GM03348 (cell line): ENCODE measurements at places on chromosomes 4 and X.

GRCh38 chr4:153258750-153259149 lies 54.5 kb downstream of the TRIM2 start:
- DNase-seq, result no peak

DNA sequence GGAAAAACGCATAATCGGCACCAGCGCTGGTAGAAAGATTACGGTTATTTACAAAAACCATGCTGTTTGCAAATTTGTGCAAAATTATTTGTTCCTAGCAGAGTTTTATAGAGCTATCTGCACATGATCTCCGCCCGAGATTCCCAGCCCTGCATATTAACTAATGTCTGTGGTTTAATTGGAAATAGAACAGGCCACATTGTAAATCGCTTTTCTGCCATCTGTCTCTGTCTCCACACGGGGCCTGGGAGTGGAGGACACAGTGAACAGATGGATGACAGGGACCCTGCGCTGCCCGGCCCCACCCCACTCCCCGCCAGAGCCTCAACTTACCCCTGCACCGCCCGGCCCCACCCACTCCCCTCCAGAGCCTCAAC lies 126.9 kb downstream of the FAM53A start:
- no peak for DNase-seq

DNA sequence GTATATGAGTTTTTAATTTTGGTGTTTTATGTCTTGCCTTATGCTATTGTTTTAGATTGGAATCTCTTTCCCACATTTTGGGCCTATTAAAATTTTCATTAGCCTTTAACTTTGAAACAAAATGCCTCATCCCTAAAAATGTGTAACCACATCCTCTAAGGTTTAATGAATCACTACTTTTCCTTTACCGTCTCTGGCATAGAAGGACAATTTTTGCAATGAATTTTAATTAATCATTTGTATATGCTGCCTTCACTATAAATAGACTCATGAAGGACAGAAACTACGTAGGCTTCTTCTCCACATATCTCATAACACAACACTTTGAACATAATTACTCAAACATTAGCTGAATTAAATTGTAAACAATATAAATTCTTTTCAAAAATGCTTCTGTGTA lies 421.5 kb downstream of the NLGN4X start:
- no peak for DNase-seq

- DNase-seq, result peak; percentile 87
These were observed 103.7 kb downstream of the SORCS2 start for GRCh38 chr4:7295911-7296660.

DNA sequence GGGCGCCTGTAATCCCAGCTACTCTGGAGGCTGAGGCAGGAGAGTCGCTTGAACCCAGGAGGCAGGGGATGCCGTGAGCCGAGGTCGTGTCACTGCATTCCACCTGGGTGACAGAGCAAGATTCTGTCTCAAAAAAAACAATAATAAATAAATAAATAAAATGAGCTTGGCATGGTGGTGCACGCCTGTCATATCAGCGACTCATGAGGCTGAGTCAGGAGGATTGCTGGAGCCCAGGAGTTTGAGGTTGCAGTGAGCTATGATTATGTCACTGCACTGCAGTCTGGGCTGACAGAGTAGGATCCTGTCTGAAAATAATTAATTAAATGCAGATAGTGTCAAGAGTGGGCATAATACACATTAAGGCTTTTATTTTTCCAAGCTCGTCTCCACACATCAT lies 77.5 kb downstream of the DHRSX start:
- no peak for DNase-seq

GRCh38 chr4:150078579-150079080 lies 385 bp downstream of the DCLK2 start:
- no peak for DNase-seq

GRCh38 chrX:155514225-155514624 lies 55.8 kb upstream of the F8A3 start:
- DNase-seq, result no peak

DNA sequence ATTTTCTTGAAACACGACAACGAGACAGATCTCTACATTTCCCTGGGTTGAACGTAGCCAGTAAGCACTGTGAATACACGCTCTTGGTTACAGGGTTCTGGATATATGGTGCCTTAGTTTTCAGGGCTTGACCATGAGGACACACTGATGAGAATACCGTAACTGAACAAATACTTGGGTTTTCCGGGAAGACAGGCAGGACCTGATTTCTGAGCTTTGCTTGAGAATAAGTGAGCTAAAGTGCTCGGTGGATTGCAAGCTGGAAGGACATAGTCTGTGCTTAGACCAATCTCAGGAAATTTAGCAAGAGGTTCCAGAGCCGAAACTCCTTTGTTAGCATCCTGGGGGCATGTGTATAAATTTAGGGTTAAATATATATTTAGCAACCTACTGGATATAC lies 876 bp upstream of the TACR3 start:
- DNase-seq, result no peak

- DNase-seq, result no peak
These were observed 2315.4 kb upstream of the AGA start for GRCh38 chr4:179757641-179758040.

- no peak for DNase-seq
These were observed 20.9 kb downstream of the TBC1D9 start for GRCh38 chr4:140735317-140735716.

- DNase-seq, result no peak
These were observed 47.7 kb upstream of the SYTL5 start for GRCh38 chrX:37958525-37959211.

DNA sequence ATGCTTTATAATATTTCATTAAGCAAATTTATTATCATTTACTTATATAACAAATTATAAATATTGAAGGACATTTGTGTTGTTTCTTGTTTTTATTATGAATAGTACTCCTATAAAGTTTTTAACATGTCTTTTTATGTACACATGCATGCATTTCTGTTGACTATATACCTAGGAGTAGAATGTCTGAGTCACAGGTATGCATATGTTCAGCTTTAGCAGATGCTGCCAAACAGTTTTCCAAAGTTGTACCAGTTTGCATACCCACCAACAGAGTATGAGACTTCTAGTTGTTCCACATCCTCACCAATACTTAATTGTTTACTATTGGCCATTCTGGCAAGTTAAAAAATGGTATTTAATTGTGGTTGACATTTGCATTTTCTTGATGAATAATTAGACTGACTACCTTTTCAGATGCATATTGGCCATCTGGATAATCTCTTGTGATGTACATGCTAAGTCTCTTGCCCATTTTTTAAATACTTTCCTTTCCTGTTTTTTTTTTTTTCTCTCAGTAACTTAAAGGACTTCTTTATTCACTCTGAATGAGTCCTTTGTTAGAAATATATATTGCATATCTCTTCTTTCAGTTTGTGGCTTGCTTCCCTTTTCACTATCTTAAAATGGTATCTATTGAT lies 132.2 kb upstream of the TRIM2 start:
- DNase-seq, result no peak

DNA sequence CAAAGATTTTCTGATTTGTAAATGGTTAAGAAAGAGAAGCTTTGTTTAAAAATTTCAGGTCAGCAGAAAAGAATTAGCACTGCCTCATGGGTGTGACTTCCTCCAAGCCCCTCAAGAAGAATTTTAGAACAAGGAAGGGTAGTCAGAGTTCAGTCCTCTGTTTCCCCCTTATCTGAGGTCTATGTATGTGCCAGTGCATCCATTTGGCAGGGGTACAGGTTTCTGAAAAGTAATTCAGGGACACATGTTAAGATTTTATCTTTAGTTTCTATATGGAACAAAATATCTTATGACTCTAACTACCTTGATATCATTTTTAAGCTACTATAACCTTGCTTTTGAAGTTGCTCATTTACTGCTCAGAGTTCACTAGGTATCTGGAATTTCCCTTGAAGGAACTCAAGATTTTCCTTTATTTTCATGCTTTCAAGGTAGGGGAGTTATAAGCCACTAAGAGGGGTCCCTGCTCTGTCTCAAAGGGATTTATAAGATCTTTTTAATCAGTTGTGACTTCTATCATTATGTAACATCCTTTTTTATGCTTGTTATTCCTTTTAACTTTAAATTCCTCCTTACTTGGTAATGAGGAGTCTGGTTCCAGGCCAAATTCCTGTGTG lies 24.4 kb upstream of the PLK4 start:
- no peak for DNase-seq

DNA sequence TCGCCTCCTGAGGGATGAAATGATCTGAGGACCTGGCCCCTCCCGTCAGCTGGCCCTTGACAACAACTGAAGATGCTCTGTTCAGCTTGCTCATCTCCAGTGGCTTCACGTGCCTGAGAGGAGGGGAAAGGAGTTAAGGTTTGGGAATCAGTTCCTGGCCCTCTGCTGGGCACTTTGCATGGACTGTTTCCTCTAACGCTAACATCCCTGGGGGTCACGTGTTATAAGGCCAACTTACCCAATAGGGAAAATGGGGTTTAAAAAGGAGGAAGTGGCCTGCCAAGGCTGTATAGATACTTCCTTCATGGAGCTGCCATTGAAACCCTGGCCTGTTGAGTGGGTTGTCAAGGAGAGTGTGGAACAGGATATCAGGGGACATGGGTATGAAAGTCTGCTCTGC lies 65.6 kb downstream of the OR13H1 start:
- no peak for DNase-seq

DNA sequence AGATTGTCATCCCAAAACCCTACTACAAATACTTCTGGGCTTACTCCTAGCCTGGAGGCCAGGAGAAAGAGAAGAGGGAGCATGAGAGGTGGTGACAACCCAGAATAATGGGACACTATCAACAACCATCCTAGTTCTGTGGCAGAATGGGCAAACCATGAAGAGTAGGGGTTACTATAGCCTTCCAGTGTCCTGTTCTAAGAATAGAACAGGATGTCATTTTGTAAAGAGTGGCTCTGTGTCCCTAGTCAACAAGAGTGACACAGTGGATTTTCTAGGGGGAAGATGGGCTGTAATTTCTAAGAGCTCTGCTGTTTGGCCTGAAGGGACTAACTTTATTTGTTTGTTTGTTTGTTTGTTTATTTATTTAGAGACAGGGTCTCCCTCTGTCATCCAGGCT lies 136.0 kb downstream of the PLS3 start:
- no peak for DNase-seq

DNA sequence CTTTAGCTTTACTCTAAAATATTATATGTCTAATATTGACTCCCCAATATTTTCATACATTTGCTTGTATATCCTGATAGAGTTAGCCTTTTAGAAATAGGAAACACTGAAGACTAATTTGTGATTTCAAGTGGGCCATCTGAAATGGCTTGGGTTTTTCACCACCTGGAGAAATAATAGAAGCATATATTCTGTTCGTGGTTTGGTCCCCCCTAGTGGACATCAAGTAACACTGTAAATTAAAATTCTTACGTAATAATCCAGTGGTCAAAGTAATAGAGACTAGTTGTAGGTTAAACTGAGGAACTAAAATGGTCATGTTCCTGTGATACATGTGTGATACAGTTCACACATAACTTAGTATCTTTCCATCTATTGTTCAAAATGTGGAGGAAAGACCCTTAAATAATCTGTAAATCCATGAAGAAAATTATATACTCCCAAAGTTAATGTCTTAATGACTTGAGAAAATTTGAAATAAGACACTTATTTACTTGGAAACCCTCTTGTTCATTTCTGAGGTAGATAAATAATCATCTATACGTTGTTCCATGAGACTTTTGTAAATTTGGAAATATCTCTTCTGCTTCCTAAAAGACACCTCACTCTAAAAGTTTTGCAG lies 79.8 kb upstream of the SMARCAD1 start:
- peak; percentile 50 for DNase-seq

DNA sequence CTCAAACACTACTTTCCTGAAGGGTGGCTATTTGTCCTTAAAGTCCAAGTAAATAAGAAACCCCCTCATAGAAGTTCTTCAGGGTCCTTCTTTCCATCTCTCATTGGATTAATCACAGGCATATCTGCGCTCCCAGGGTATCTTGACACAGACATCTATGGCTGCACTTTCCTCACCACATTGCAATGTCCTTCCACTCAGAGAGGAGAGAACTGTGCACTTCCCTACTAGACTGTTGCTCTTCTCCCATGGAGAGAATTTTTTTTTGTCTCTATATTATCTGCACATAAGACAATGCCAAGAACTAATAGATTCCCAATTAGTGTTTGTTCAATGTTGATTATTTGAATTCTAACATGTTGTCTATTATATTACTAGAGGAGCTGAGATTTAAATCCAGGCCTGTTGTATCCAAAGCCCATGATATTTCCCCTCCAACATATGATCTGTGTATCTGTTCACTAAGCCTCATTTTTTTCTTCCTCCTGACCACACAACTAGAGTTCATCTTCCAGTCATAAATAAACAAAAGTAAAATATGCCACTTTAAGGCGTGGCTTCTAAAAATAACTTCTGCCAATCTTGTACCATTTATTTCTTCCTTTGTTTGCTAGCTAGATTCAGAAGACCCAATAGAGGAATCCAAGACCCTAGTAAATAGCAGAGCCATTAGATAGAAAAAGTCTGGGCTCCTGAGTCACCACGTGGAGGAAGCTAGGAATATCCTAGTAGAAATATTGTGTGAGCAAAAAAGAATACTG lies 61.5 kb upstream of the FAM241A start:
- DNase-seq, result no peak

- DNase-seq, result no peak
These were observed 1494.9 kb upstream of the AGA start for GRCh38 chr4:178937130-178937529.

- DNase-seq, result no peak
These were observed 291.3 kb downstream of the PDHA2 start for GRCh38 chr4:96131186-96131585.

DNA sequence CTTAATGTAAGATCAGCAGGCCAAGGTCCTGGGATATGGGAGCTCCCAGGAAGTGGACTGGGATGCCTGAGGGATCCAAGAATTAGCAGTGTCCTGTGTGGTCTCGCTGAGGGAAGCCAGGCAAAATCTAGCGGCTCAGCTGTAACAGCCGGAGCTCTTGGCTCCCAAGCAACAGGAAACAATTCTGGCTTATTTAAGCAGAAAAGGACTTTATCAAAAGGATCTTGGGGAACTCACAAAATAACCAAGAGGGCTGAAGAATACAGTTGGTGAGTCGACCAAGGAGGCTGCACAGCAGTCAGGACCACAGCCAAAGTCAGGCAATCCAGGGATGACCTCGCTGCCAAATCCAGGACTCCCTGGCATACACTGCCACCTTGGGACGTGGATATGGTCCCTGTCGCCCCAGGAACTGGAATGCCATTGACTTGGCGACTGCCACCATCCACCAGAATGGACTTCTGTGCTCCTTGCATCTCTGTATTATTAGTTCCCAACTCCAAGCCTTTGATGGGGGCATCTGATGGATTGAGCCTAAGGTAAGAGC lies 165.3 kb upstream of the BCOR start:
- peak; percentile 49 for DNase-seq

GRCh38 chrX:148915474-148915873 lies 415.1 kb downstream of the AFF2 start:
- DNase-seq, result no peak

- DNase-seq, result no peak
These were observed 19.4 kb downstream of the TET2 start for GRCh38 chr4:105166066-105166465.
